ENCODE measurements at places on chromosomes 3 and 15.

GRCh38 chr3:195811756-195812155 lies at the start of gene MUC4:
TSS of gene MUC4 (minus strand) at chr3:195811929. CDS start at chr3:195811817, 112 bp downstream.
- no peak for DNase-seq

DNA sequence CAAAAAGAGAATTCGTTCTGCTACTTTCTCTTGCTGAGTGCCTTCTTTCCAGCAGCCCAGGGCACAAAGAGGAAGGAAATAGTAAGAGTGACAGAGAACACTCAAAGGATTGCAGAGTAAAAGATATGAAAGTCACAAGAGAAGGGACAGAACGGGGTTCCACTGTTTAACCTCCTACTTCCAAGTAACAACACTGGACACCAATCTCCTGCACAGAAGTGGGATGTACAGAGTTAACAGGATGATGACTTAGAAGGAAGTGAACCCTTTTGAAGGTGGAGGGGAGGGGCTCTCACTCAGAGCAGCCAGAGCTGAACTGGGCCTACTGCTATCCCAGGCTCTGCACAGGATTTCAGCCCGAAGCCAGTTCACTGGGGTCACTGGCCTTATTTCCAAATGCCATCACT lies 130.1 kb upstream of the PRICKLE2 start:
- DNase-seq = no peak

- DNase-seq = no peak
These were observed 36.1 kb downstream of the LIPC start for GRCh38 chr15:58467722-58468423.

- no peak for DNase-seq
These were observed 50.0 kb upstream of the SMAD6 start for GRCh38 chr15:66651913-66652642.

DNA sequence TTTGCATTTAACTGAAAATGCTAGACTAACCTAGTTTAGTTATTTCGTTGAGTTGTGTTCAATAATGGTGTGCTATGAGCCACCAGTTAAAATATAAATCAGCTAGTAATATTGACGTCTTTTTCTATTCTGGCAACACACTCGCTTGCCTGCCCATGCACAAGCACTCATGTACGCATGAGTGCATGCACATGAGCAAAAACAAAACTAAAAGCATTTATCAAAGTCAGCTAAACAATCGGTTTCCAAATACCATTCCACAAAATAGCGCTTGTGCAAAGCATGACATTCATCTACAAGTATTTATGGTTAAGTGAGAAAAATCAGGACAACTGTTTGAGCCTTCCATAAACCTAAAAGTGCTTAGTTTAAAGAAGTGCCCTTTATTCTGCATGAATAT lies 13.1 kb upstream of the SAMMSON start:
- no peak for DNase-seq

- no peak for DNase-seq
These were observed 100.9 kb downstream of the MYO5A start for GRCh38 chr15:52427804-52428203.

DNA sequence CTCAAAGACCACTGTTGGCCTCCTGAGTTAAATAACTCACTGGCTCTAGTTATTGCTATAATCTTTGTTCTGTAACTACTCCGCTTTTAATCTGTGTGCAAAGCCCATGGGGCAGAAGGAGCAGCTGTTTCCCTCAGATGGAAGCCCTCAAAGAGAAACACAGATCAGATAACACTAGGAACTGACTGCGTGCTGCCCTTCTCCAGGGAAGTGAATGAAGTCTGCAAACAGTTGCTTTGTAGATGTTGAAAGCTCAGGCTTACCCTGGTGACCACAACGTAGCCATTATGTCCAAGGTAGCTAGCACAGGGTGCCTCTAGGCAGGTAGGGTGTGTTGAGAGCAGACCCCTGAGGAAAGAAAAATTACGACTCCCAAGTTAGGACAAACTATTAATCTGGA lies 152.3 kb upstream of the STAC start:
- DNase-seq = no peak

DNA sequence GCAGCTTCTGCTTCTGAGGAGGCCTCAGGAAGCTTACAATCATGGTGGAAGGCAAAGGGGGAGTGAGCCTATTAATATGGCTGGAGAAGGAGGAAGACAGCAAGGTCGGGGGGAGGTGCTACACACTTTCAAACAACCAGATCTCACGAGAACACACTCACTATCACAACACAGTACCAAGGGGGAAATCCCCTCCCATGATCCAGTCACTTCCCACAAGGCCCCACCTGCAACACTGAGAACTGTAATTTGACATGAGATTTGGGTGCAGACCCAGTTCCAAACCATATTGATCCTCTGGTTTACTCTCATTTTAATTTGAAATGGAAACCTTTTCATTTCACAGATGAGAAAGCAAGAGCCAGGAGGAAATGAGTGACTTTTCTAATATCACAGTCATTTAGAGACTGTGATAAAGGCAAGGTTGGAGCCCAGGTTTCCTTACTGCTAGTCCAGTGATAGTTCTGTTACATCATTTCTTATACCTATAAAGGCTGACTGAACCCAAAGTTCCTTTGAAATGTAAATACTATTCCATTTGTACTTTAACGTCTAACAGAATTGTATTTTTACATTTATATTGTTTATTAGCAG lies 105.8 kb upstream of the GAP43 start:
- no peak for DNase-seq

DNA sequence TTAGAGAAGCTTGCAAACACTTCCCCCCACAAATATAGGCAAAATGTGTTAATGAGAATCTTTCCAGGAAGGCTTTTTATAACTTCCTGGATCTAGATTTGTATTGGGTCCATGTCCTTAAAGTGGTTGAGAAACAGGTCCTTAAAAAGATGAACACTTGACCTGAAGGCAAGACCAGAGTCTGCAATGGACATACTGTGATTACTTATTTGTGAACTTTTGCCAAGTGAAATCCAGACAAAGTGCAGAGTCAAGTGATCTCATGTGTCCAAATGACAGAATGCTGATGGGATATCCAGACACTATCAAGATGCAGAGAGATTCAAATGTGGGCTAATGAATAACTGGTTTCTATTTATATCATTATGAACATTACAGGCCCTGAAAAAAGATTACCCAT lies 43.8 kb downstream of the FRMD4B start:
- DNase-seq = no peak

- DNase-seq = no peak
These were observed 674.7 kb downstream of the MECOM start for GRCh38 chr3:168988853-168989252.

GRCh38 chr3:128908951-128909350 lies 29.5 kb downstream of the ACAD9 start:
- no peak for DNase-seq

GRCh38 chr15:65571971-65572370 lies 39.0 kb downstream of the INTS14 start:
- no peak for DNase-seq

GRCh38 chr3:53084310-53085001 lies 38.6 kb upstream of the SFMBT1 start:
- DNase-seq = no peak

GRCh38 chr15:25374143-25374542 lies 64.7 kb downstream of the UBE3A start:
- no peak for DNase-seq

DNA sequence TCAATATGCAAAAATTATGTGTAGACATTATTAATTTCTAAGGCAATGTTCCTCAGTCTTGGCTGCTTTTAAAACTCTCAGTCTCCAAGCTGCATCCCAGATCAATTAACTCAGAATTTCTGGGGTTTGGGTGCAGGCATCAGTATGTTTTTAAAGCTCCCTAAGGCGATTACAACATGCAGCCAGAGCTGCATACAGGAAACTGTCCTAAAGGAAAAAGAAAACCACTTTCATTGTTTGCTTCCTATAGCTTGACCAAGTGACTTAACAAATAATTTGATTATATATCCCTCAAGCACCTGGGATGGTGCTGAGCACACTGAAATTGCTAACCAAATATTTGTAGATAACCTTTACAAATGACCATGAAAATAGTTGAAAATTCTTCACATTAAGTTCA lies 194.7 kb downstream of the DTWD1 start:
- DNase-seq = no peak

- no peak for DNase-seq
These were observed 34.0 kb upstream of the ZPLD1 start for GRCh38 chr3:102400766-102401165.
